ENCODE measurements at places on chromosomes 16 and 17.

- no peak for DNase-seq
These were observed 88.7 kb downstream of the BMERB1 start for GRCh38 chr16:15523092-15523541.

GRCh38 chr17:29469276-29469675 lies 79.1 kb downstream of the TAOK1 start:
- DNase-seq: no peak

DNA sequence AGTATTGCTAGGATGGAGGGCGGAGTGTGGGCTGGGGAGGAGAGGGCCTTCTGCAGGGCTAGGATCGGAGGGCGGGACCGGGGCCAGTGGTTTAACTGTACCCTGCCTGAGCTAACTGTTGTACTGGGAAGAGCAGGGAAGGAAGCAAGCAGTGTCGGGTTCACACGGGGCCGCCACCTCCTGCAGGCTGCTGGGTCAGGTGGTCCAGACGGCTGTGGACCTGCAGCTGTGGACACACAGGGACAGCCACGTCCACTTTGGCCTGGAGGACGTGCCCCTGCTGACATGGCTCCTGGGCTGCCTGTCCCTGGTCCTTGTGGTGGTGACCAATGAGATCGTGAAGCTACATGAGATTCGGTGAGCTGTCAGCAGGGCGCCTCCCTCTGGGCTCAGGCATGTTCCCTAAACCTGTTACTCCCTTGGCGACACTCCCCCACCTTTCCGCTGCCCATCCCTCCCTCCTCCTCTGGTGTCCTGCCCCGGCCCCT lies 16.6 kb downstream of the CASKIN2 start:
- DNase-seq: no peak

GRCh38 chr16:68233835-68234187 lies 2.1 kb downstream of the ESRP2 start:
- peak; percentile 15 for DNase-seq

- peak; percentile 4 for DNase-seq
These were observed 25.4 kb downstream of the ZFP90 start for GRCh38 chr16:68564382-68564985.

DNA sequence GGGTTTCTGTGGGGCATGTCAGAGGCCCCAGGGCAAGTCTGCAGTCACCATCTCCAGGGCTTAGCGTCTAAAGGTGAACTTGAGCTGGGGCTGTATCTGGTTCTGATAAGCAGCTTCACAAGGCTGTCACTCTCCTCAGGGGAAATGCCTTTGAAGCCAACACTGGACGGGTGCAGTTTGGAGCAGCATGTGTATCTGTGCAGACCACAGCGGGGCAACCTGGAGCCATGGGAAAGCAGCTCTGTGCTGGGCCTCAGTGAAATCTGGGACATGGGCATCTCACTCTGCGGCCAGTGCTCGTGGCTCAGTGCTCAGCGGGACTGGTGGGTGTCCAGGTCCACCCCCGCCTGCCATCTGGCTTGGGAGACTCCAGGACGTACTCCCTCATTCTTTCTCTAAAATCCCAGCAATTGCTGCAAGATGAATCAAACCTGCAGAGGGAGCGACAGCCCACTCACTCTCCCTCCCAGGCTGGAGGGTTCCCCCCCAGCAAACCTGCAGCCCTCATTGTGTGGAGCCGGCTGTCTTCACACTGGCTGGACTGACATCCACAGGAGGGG lies 63.5 kb downstream of the PRMT7 start:
- no peak for DNase-seq

- DNase-seq: peak; percentile 21
These were observed 44.7 kb downstream of the COG7 start for GRCh38 chr16:23408242-23408822.

DNA sequence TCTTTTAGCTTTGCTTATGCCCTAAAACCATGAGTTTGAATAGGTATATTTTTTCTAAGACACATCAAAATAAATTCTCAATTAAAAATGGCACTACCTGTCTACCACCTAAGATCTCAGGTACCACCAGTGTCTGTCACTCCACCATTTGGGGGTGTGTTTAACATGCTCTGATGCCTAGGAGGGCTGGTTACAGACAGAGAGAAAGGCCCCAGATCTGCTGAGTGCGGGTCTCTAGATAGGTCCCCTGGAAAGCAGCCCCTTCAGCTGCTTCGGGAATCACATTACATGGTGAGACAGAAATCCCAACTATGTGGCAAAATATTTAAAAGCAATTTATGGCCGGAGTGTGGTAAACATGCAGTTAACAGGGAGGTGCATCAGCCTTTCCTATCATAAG lies 653 bp upstream of the VAC14 start:
- no peak for DNase-seq

DNA sequence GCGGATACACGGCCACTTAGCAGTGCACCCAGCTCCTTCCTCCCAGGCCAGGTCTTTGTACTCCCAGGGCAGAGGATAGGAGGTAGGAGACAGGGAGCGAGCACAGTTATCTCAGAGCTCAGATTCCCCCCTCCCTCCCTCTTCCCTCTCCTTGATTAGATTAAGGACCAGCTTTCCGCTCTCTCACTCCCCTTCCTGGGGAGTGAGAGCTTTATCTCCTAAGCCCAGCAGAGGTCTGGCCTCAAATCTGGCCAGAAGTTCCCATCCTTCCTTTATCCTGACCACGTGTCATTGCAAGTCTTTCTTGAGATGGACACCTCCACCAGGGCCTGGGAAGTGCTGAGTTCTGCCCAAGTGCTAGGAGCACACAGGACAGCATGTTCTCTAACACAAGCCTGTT lies 5.1 kb downstream of the ARL4D start:
- DNase-seq: no peak

DNA sequence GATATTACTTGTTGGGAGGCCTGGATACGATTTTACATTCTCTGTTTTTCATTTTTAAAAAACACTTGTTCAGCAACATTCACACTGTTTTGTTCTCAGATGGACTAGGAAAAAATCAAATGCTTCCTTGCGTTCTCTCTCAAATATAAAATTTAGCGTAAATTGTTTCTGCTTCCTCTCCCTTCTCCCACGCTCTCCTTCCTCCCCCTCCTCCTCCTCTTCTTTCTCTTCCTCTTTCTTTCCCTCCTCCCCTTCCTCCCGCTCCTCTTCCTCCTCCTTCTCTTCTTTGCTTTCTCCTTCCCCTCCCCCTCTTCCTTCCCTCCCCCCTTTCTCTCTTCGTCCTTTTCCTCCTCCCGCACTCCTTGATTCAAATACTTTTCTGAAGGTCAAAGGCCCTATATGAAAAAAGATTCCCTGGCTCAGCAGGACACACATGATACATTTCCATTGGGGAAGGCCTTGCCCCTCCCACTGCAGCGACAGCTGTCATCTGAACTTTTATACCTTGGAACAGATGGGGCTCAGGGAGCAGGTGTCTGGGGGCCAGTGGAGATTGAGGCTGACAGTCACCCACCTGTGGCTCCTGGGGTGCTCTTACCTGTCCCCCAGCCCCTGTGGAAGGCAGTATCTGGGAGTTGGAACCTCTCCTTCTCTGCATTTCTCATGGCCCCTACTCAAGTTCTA lies 99.4 kb upstream of the SDK2 start:
- no peak for DNase-seq

DNA sequence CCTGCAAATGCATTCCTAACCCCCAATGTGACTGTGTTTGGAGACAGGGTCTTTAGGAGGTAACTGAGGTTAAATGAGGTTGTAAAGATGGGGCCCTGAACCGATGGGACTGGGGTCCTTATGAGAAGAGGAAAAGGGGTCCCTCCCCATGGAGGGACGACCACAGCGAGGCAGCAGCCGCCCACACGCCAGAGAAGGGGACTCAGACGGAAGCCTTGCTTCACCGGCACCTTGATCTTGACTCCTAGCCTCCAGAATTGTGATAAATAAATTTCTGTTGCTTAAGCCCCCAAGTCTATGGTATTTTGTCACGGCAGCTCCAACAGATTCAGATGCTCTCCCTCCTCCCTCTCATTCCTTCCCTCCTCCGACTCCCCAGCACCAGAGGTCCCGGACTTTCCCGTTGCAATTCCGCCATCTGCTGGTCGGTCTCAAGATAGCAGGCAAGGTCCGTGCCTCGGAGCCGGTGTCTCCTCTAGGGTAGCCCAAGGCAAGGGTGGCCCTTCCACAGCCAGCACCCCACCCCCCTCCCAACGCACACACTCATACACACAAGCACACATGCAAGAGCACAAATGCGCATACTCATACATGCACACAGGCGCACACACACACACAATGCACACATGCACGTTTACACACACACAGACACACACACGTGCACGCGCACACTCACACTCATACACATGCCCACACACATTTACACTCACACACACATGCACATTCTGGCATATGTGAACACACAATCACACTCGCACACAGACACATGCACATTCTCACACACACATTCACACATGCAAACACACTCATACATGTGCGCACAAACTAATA lies 23.1 kb upstream of the C16orf78 start:
- DNase-seq: peak; percentile 38

DNA sequence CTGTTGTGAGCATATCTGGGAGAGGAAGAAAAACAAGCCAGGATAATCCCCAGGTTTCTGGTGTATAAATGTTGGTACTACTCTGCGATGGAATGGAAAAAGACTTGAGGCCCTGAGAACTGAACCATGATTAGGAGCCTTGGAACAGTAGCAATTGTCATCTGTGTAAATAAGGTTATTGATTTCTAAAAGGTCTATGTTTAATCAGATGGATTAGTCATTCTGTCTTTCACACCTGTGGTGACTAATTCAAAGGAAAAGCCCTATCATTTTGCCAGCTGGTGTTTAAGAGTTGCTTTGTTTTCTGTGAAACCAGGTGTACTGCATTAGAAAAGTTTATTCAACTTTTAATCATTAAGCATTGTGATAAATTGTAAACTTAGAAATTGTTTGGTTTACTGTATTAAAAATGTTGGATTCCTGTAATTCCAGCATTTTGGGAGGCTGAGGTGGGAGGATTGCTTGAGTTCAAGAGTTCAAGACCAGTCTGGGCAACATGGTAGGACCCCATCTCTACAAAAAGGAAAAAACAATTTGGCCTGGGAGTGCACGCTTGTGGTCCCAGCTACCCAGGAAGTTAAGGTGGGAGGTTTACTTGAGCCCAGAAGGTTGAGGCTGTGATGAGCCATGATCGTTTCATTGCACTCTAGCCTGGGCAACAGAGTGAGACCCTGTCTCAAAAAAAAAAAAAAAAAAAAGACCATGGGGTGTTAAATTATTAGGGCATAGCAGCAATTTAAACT lies 29.0 kb upstream of the KPNB1 start:
- DNase-seq: no peak

DNA sequence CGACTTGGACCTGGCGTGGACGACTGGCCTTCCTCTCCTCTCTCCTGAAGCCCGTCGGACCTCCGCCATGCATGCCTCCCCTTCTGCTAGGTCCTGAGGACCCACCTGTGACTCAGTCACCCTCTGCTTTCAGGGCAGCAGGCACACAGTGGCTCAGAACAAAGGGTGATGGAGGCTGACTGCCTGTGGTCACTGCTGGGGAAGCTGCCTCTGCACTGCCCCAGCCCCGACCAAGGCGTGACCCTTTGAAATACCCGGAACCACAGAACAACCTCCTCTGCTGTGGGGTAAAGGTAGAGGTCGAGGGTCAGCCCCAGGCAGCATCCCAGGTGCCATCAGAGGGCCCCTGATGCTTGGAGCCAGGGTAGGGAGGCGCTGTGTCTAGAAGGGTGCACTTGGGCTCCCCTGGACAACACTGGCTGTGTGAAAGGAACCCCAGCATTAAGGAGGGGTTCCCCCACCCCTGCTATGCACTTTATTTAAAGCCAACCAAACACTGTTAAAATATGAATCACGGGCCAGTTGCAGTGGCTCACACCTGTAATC lies 12.5 kb upstream of the SLC4A1 start:
- no peak for DNase-seq

DNA sequence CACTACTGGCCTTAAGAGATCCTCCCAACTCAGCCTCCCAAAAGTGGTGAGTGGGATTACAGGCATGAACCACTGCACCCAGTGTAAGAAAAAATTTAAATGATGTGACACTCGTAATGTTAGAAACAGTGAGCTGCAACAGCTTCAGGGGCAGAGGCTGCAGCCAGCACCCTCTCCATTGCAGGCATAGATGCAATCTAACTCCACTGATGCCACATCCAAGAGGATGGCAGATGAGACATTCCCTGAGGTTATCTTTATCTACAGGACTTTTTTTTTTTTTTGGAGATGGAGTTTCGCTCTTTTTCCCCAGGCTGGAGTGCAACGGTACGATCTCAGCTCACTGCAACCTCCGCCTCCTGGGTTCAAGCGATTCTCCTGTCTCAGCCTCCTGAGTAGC lies 19.9 kb downstream of the ZCCHC14 start:
- DNase-seq: no peak

DNA sequence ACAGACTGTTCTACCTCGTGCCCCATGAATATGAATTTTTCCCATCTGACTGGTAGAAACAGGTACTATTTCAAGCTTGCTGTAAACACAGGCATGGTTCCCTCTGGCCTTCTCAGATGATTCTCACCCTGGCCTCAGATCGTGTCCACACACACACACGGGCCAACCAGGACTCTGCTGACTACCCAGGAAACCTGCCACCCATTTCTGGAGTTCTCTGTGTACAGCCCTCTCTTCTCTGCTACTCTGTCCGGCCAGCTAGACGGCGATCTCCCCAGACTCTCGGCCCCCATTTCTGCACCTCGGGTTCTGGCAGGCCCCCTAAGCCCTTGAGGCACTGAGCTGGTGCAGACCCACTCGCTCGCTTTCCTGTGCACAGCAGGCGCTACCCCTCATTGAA lies 31.2 kb downstream of the RPA1 start:
- no peak for DNase-seq

DNA sequence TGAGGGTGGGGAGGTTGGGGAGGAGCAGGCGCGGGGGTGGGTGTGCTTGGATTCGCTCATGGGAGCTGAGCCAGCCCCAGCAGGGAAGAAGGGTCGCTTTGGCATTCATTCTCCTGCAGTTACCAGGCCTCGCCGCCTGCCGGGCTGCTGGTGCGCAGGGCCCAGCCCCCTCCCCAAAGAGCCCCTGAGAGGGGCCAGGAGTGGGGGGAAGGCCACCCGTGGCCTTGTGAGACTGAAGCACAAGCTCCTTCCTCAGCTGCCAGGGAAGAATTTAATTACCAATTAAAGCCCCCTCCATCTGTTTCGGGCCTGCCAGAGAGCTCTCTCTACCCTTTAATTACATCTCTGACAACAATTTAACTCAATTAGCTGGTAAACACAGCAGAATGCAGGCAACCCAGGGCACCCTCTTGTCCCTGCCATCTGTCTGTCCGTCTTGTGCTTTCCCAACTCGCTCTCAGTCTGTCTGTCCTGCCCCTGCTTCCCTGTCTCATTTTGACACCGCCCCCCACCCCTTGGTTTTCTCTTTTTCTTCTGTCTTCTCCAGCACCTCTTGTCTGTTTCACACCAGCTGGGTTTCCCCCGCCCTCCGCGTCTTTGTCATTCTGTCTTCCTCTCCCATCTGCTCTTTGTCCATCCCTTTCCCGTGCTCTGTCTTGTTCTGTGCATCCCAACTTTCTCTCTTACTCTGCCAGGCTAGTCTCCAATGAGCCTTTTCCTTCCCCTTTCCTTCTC lies 32.7 kb downstream of the CDK5RAP3 start:
- no peak for DNase-seq
